ENCODE measurements at places on chromosomes 2 and 18.

GRCh38 chr2:147405651-147406050 is 439.2 kb upstream of the ACVR2A start:
- DNase-seq = no peak

DNA sequence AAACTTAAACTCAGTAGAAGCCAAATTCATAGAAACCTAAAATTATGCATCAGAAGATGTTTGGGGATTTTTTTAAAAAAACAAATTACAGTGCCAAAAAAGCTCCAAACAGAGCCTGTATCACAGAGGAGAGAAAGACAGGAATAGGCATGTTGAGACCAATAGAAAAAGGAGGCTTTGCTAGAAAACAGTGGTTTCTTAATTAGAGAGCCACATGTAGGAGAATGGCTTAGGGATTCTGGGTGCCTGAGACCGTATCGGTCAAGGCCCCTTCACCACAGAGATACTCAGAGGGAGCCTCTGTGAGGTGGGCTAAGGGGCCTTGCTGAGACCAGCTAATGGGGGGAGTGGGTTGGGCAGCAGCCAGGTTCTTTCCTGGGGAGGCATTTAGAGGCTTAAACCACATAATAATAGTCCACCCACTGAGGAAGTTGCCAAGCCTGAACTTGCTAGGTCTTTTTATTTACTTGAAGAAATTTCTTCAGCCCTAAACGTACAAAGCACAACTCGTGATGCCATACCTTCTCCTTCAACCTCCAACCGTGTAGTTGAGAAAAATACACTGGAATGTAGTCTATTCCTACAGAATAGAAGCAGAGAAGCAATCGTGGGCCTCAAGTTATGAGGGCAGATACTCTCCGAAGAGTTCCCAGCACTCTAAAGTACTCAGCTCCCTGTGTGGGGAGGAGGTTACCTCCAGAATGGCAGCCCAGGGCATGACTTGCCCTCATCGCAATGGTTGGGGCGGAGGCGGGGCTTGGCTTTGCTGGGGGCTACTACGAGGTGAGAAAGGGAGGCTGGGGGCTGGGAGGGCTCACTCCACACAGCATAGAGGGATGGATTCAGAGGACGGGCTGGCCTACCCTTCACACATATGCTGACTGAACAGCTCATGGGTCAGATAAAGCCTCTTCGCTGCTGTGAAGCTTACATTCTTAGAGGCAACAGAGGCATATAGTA is 237.9 kb downstream of the TPGS2 start:
- no peak for DNase-seq

DNA sequence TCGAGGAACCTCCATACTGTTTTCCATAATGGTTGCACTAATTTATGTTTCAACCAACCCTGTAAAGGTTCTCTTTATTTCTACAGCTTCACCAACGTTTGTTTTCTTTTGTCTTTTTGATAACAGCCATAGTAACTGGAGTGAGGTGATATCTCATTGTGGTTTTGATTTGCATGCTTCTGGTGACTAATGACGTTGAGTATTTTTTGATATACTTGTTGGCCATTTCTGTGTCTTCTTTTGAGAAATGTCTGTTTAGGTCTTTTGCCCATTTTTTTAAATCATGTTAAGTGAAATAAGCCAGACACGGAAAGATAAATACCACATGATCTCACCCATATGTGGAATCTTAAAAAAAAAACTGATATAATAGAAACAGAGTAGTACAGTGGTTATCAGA is 74.8 kb upstream of the SMIM21 start:
- DNase-seq = no peak

- DNase-seq = no peak
Observed at GRCh38 chr2:231294571-231295362, 96.3 kb downstream of the ARMC9 start.

DNA sequence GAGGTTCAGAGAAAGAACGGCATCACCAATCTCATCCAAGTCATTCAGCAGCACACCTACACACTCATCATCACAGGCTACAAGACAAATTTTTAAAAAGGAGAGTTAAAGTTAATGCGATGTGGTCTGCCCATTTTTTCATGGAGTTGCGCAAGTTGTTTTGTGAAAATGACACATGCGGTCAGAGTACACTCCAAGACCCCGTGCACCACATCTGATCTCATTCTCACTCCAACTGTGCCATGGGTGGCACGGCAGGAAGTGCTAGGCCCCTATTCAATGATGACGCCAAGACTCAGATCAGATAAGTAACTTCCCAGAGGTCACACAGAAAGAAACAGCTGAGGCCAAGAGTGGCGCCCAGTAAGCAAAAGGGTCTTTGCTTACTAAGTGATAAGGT is 119.8 kb downstream of the LAMA1 start:
- no peak for DNase-seq

DNA sequence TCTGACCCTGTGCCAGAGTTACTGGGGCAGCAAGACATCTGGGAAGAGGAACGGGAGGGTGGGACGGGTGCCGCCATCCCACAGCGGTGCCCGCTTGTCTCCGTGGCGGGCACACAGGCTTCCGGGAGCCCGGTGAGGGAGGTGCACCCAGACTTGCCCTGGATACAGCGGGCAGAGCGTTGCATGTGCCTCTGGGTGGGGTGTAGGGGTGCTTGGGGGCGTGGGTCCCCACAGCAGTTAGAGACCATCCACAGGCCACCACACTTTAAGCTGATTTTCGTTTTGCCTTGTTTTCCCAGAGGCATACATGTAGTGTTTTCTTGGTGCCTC is 45.1 kb downstream of the SH3BP4 start:
- no peak for DNase-seq

DNA sequence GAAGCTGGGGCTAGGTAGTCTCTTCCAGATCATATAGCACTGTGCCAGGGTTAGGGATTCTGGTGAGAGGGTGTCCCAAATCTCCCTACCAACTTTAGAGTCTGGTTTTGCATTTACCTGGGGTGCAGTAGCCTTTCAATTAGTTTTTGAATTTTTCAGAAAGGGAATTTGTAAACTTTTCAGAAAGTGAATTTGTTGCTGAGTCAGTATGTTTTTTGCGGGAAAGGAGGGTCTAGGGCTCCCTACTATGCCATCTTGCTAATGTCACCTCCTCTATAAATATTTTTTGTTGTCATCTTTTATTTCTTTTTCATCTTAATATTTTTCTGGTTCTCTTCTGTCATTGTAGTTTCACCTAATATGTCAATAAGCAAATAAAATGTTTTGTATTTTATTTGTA is 95.8 kb upstream of the FAM98A start:
- DNase-seq = no peak

GRCh38 chr2:130966775-130967490 is 126.3 kb downstream of the FAM168B start:
- no peak for DNase-seq

GRCh38 chr2:64807417-64807816 is 153.7 kb upstream of the SERTAD2 start:
- peak; percentile 64 for DNase-seq

GRCh38 chr18:24000613-24001490 is 13.7 kb upstream of the TTC39C start:
- no peak for DNase-seq

DNA sequence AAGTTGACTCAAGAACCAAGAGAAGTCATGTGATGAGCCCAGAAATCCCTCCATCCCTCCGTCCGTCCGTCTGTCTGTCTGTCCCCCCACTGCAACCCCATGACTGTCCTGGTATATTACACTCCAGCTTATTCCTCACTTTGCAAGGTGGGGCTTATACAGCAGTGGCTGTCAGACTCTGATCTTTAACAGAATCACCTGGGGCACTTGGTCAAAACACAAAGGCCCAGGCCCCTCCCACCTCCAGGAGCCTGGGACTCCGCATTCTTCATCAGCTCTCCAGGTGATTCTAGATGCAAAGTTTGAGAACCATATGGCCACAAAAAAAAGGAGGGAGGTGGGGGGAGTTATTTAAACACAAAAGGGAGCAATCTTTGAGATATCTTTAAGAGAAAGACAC is 61.4 kb downstream of the MYO5B start:
- no peak for DNase-seq

- no peak for DNase-seq
Observed at GRCh38 chr2:217066510-217067270, 206.8 kb upstream of the TNP1 start.

GRCh38 chr2:136226903-136227302 is 109.0 kb upstream of the CXCR4 start:
- no peak for DNase-seq

DNA sequence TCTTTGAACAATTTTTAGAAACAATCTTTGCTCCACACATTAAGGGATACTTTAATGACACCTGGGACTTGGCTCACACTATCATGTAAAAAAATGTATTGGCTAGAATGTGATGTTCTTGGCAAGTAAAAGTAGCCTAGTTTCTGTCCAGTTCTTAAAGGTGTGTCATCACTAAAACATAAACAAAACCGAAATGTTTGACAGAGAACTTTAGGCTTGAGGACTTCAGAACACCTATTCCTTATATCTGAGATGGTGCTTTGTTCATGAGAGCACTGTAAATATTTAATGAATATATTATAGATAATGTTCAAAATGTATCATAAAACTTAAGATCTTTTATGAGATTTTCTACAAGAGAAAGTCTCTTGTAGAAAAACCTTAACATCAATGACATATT is 19.8 kb upstream of the HNRNPA3 start:
- no peak for DNase-seq

GRCh38 chr2:64036034-64036705 is 16.9 kb upstream of the VPS54 start:
- no peak for DNase-seq

DNA sequence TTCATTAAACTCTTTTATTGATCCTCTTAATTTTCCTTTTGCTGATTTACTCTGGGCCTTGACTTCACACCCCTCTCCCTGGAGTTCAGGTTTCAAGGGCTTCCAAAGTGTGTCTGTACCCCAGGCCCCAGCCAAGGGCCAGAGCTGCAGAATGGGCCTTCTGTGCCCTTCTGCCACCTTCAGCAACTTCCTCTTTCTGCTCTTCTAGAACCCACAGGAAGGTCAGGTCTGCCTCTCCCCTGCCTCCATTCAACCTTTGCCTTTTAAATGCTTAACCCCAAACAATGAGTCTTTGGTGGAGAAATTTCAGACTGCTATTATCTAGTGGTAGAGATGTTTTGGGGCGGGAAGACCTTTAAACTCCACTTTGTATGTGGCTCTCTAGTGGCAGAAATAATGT is 63.1 kb downstream of the TSN start:
- no peak for DNase-seq

DNA sequence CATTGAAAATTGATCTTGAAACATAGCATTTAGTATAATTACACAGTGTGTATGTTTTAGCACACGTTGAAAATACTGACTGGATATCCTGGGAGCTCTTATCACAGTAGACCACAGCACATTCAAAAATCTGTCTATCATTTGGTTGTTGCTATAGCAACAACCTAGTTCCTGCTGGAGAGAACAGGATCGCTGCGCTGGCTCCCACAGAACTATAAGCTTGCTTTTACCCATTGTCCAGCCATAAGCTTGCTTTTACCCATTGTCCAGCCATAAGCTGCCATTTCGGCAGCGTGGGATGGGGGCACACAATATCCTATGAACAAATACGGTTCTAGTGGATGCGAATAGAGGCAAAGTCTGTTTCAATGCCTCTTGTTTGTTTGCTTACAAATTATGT is 70.4 kb upstream of the ST6GAL2 start:
- no peak for DNase-seq

- no peak for DNase-seq
Observed at GRCh38 chr2:109408043-109408335, 205.8 kb downstream of the SEPTIN10 start.

GRCh38 chr2:239629926-239630617 is 229.3 kb upstream of the HDAC4 start:
- DNase-seq = no peak

GRCh38 chr2:218536804-218537494 is 31.2 kb downstream of the USP37 start:
- no peak for DNase-seq

DNA sequence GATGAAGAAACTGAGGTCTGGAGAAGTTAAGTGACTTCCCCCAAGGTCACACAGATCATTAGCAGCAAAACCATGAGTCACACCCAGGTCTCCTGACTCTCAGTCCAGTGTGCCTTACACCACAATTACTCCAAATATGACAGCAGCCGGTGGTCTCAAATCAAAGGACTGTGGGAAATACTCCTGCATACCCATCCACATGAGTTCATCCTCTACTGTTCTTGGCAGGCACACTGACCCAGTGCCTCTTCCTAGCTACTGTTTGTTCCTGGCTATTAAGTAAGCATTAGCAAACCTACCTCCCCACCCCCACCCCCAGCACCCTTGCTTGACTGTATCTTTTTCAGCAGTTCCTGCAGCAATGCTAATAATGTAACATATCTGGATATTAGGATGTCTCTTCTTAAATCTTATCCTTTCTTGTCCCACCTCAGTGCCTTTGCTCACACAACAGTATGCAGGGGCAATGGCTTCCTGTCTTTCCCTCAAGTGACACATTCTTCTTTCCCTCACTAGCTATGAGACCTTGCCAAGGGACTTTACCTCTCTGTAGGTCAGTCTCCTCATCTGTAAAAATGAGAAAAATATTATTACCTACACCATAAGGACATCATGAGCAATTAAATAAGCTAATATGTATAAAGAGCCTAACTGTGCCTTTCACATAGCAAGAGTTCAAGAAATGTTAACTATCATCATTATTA is 46.2 kb downstream of the FAM98A start:
- DNase-seq = no peak

- no peak for DNase-seq
Observed at GRCh38 chr2:232880764-232881351, 10.8 kb downstream of the SNORC start.

- DNase-seq = no peak
Observed at GRCh38 chr2:132373391-132374135, 43.0 kb upstream of the GPR39 start.

DNA sequence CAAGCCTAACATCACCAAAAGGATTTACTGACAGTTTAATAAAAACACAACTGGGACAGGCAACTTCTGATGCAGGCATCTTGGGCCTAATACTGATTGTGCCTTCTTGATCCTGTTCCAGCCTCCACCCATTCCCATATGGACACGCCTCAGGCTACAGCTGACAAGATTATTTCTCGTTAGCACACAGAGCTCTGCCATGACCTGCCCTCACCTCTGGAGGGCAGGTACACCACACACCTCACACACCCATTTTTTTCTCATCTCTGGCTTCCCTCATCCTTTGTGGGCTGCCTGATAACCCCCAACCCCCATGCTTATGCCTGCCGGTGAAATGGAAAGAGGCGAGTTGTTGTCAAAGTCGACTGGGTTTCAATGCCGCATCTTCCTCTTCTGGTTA is 147.0 kb downstream of the ANTXR1 start:
- no peak for DNase-seq

- no peak for DNase-seq
Observed at GRCh38 chr18:8688816-8689215, 16.5 kb upstream of the MTCL1 start.
